ENCODE measurements at places on chromosomes 7 and 10.

DNA sequence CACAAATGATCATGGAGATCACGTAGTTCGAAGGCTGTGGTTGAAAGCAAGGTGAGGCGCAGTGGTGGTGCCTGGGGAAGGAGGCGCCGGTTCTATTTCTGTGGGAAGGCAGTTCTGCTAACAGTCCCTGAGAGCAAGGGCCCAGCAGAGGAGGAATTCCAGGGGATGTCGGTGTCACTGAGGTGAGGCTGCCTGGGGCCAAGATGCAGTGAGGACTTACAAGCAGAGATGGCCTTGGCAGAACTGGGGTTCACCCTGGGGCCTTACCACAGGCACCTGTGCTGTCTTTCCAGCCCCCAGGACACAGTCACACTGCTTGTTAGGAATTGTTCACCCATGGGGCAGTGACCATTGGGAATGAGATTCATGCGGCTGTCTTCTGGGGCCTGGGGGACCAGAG, 26.7 kb downstream of the GBX1 start:
- no peak for DNase-seq

DNA sequence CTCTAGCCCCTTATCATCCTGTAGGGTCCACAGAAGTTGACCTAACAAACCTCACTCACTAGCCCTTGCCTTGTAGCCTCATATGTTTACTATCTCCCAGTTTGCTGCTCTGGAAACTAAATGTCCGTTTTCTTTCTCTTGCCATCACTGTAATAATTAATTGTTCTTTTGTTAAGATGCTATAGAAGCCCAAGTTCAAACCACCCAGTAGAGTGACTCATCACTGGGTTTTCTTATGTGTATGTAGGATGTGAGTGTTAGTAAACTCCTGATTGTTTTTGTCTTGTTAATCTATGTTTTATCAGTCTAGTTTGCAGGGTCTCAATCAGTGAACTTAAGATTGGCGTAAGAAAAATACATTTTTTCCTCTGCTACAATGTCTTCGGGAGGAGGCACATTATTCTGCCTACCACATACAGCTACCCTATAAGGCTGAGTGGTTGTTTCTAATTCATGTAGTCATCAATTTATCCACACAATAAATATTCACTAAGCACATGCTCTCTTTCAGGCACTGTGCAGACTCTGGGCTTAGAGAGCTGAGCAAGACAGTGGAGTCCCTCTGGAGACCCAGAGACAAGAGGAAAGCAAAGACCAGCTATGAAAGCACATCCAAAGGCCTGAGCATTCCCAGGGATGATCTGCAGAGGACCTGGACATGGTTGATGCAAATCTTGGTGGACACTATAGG, 474.1 kb upstream of the AKR1E2 start:
- no peak for DNase-seq

- no peak for DNase-seq
Observed at GRCh38 chr7:31126976-31127375, 74.9 kb downstream of the ADCYAP1R1 start.

DNA sequence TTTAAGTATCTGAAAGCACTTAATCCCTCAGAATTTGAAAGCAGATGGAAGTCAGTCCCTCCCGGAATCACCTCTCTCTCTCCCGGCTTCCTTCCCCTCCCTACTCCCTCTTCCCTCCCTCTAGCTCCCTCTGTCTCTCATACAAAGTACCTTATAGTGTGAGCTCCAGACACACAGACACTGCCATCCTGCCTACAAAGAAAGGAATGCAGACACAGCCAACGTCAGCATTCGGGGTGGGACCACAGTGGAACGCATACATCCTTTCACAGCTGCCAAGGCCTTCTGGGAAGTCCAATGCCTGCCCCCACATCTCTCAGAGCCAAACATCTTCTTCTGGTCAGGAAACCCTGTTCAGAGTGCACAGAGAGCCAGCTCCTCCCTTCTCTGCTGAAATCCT, 9.3 kb downstream of the NOD1 start:
- peak; percentile 94 for DNase-seq

- no peak for DNase-seq
Observed at GRCh38 chr10:11186374-11186773, 168.7 kb downstream of the CELF2 start.

DNA sequence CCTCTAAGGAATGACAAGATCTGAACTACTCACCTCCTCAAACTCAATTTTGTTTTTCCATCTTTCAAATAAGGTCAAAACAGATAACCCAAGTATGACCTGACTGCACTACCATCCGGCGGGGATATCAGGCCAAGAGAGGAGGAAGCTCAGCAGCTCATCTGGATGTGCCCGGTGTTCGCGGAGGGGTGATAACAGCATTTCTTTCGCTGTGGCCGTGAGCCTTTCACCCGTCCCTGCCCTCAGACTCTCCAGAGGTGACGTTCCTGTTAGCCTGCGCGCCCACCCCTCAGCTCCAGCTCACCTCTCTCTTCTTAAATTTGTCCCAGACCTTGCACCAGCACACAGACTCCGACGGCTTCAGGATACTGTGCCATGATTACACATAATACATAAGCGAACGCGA, 526 bp downstream of the ZNF248 start:
- DNase-seq, result no peak

- no peak for DNase-seq
Observed at GRCh38 chr7:18474944-18475343, 20.6 kb upstream of the HDAC9 start.

GRCh38 chr10:113108948-113109347, 158.9 kb downstream of the TCF7L2 start:
- no peak for DNase-seq

GRCh38 chr10:103452506-103453230, 498 bp upstream of the CALHM2 start:
- DNase-seq, result no peak

DNA sequence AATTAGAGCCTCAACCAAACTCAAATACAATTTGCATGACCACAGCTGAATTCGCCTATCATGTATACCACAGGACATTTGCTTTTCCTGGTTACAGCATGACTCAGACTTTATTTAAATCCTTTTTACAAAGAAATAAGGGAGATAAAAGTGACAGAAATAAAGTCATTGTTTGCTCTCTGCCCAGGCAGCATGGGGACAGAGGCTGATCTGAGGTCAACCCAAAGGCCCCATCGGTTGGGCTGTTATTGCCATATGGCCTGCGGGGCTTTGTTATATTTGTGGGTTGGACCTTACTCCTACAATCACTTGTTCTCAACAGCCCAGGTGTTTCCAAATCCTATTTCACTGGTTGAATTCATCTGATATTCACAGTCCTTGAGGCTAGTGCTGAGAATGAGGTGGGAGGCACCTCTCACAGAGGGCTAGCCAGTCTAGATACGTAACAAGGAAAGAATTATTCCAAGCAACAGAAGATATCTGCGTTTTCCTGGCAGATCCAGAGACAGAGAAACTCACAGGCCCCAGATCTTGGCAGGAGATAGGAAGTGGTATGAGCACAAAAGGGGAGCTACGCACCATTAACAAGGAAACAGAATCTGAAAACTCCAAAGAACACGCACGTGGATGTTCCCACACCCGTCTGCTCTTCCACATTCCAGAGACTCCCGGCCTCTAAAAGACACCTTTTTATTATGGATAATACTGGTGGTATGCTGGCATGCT, 117.3 kb downstream of the HIPK2 start:
- DNase-seq, result no peak

DNA sequence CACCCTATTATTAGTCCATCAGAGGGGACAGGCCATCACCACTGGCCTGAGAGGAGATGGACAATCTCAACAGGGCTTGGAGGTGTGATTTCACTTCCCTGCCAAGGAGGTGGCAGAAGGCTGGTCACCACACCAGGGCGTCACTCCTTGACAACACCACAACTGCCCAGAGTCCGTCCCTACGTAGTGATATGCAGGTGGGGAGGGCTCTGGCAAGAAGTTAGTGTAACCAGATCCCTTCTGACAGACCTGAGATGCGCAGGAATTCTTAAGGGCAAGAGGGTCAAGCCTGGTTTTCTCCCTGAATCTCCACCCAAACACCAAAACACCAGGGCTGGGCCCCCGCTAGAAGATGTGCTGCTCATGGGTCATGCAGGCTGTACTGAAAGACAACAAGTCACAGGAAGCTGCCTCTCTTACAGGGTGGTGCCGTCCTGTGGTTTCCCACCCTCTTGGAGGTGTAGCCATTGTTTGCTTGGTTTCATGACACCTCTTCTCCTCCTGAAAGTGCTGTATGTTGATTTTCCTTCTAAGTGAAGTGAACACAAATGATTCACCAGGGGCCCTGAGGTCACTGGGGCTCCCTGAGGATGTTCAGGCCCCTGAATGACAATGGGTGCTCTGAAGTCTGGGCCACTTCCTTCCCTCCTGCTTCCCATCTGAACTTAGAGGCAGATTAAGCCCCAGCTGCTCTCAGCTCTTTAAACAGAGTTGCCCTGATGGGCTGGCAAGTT, 27.1 kb downstream of the ATXN7L1 start:
- DNase-seq, result peak; percentile 91

DNA sequence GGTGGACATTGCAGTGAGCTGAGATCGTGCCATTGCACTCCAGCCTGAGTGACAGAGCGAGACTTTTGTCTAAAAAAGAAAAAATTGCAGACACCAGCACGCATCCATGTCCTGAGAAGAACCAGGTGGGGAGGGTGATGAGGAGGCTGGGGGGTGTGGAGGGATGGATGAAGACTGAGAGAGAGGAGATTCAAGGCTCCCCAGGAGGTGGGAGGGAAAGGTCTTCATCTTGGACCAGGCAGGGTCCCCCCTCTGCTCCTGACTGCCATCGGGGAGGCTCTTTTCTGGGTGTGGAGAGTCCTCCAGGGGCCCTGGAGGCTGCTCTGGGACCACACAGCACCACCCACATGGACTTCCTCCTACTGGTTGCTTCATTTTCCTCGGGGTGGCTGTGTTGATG, 1.5 kb downstream of the SCART1 start:
- no peak for DNase-seq

- no peak for DNase-seq
Observed at GRCh38 chr7:66757939-66758338, 17.4 kb downstream of the RABGEF1 start.

DNA sequence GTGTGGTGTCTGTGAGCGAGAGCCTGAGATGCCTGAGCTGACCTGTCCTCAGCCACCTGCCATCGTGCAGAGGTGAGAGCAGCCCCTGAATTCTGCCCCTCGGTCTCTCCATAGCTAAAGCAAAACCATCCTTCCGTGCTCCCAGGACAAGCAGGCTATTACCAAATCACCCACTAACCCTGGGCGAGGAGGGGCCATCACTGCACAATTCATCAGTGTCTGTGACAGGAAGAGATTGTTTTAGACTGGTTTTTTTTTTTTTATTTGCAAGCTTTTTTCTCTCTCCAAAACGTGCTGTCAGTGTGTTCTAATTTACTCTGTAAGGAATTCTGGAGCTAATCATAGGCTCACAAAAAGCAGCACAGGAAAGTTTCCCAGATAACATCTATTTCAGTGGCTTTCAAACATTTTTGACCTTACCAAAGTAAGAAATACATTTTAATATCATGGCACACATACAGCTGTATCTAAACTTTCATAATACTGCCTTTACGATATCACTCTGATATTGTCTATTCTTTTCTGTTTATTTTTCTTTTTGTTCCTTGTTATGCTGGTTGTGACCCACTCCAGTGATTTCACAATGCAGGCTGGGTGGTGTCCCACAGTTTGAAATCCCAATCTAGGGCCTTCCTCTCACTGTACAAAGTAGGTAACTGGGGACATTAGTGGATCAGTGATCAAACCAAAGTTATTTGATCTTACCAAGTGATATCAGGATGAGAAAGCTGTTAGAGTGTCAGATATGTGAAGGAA, 62.8 kb downstream of the EGFR start:
- DNase-seq, result no peak

- no peak for DNase-seq
Observed at GRCh38 chr10:124674768-124675222, 69.4 kb downstream of the FAM53B start.

DNA sequence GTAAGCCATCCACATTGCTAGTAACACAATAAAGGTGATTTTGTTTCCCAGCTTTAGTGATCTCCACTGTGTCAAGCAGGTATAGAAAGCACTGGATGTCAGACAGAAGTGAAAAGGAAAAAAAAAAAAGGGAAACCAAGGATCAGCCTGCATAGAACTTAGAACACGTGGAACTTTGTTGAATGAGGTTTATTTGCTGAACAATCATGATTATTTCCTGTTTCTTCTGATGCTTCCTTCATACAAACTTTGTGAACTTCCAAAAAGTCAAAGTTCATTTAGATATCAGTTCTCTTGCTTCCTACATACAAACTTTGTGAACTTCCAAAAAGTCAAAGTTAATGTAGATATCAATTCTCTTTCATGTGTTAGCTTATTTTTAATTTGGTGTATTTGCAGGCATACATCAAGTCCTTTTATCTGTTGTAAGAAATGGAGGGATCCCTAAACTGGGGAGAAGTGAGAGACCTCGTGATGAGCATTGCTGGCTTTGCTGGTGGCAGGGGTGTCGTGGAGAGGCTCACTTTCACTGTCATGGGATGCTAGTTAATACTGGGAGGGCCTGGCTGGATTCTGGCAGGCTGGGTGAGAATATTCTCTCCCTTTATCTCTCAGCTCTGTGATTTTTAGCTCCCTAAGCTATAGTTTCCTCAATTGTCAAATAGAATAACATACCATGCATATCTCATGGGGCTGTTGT, 298.4 kb downstream of the INHBA start:
- DNase-seq, result no peak

GRCh38 chr7:36305226-36305625, 84.4 kb upstream of the ANLN start:
- no peak for DNase-seq

- no peak for DNase-seq
Observed at GRCh38 chr10:32445036-32445435, 904 bp upstream of the CCDC7 start.

DNA sequence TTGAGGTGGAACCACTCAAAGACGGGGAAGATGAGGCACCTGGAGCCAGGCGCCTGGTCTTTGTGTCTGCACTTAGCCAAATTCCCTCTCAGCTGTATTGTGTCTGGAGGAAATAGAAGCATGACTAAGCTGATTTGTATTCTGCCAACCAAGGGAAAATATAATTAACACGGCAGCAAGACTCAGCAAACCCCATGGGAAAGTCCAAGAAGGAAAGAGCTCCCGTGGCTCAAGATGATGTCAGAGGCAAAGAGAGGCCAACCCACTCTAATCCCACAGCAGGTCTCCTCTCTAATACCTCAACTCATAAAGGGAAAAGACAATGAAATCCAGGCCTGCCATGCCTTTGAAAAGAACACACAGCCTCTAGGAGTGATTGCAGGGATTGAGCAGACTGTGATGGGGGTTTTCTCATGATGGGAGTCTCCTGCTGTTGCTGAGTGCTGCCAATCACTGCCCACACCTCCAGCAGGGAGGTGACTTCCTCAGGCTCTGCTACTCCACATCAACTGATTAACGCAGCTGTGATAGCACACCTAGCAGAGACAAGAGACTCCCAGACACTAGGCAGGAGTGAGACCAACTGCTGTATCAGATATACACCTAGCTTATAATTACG, 255.5 kb upstream of the C7orf33 start:
- DNase-seq, result no peak

- DNase-seq, result no peak
Observed at GRCh38 chr10:75191821-75192568, 18.6 kb upstream of the VDAC2 start.

DNA sequence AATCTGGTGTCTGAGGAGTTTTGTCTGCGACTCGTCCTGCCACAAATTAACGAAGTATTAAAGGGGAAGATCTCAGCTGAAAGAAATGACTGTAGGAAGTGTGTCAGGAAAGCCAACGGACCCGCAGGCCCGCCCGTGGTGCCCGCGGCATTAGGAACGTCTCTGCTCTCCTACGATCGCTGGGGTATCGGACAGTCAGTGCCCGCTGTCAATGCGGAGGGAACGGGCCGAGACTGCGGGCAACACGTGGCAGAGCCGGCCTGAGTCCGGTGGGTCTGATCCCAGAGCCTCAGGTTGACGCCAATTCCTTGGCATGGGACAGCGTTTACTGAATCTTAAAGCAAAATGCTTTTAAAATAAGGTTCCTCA, 128.7 kb downstream of the KBTBD2 start:
- no peak for DNase-seq

Data from iPS DF 19.7 (cell line).